Stimulated activated CD8-positive, alpha-beta memory T cell treated with anti-CD3 and anti-CD28 coated beads, Interleukin-7, amount 100 ng/mL, for 1 hour (primary cell): ENCODE measurements at places on chromosomes 5 and 9.

GRCh38 chr5:56100439-56101176 is 105.8 kb upstream of the IL6ST start:
- no peak for DNase-seq

- no peak for DNase-seq
Observed at GRCh38 chr5:141431286-141431685, 979 bp downstream of the PCDHGA12 start.

DNA sequence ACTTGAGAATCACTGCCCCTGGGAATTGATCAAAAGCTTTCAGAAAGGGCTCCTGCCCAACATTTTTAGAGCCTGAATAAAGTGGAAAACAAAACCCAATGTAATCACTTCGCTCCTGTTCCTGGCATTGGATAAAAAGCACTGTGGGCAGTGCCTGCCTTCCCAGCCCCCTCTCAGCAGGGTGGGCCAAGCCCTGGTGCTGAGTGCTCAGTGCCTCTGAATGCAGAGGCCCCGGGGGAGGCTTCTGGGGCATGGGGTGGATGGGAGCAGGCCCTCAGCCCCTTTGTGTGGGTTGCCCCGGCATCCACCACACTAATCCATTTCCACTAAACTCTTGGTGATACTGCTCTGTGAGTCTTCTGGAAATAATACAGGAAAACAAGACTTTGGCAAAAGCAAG is 55.6 kb downstream of the CFAP90 start:
- DNase-seq = no peak

DNA sequence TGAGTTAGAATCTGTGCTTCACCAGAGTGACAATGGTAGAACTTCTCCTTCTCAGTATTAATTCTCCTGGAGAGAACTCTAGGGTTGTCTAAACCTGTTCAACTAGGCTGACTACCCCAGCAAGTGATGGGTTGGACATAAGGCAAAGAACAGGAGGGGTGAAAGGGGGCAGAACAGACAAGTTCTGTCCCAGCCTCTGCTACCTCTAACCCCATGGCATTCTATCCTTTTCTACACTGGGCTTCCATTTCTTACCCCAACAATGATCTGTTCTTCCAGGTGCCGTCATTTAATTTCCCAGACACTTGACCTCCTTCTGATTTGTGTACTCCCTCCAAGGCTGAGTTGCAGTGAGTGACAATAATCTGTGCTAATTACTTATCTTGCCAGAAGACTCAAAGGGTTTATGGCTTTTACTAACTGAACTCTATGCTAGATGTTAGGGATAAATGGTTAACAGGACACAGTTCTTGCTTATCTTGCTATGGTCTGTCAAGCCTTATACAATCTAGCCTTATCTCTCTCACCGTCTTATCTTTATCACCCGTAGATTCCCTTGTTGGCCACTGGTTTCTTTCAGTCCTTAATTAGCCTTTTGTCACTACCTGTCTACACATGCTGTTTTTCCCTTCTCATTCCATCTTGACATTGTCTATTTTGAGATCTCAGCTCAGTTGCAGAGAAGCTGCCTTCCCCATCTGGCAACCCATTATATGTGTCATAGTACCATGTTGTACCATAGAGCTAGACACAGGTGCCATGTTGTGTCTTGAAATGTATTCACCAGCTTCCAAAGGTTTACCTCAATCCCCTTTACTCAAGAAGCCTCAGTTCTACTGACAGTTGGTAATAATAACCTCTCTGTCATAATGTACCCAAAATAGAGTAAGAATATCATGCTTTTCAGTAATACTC is 10.0 kb upstream of the MATR3 start:
- no peak for DNase-seq

DNA sequence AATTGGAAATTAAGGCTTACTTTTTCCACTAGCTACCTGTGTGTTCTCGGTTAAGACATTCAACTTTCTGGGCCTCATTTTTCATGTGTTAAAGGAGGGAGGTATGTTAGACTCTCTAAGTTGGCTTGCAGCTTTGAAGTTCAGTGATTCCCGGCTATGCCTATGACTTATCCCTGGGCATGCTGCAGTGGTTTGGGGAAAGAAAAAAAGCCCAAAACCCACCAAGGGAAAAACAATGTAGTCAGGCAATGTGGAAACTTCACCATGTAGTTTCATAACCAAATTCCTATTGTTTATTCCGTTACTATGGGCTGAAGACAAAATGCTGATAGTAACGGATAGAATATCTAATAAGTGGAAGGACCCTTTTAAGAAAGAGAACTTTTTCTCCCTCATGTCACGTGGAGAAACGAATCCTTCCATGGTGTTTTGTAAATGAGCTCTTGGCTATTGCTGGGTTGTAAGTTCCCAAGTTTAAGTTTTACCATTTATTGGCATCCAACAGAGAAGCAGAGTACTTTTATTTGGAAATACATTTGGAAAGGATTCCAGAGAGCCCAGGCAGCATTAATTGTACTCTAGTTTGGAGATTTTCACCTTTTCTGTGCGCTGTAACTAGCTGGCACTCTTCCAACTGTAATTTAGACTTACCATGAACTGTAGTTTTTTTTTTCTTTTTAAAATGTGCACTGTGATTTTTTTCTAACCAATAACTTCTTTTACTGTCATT is 84.9 kb upstream of the MPDZ start:
- no peak for DNase-seq

DNA sequence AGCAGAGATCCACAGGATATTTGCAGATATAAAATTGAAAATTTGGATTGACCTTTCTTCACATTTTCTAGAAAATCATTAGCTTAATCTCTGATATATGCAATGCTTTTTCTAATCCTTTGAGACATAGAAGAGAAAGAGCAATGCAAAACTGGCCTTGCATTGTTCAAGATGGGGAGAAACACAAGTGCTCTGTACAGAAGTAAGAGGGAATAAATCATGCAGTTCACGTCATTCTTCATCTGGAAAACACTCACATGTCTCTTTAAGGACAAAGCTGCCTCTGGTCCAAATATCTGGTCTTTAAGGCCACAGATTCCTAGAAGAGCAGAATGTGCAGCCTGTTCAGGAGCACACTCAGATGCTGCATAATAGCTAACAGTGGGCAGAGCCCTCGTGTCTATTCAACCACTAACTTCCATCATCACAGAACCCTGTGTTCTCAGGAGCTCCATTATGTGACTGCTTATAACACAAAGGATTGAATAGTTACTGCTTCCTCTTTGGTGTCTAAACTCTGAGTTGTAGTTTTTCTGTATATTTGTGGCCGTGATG is 277.5 kb downstream of the PLK2 start:
- no peak for DNase-seq

- DNase-seq = no peak
Observed at GRCh38 chr5:134584662-134585061, 48.0 kb downstream of the SAR1B start.

- DNase-seq = no peak
Observed at GRCh38 chr5:52840277-52841050, 52.7 kb downstream of the ITGA1 start.

- DNase-seq = no peak
Observed at GRCh38 chr5:144139586-144139985, 30.9 kb downstream of the YIPF5 start.

DNA sequence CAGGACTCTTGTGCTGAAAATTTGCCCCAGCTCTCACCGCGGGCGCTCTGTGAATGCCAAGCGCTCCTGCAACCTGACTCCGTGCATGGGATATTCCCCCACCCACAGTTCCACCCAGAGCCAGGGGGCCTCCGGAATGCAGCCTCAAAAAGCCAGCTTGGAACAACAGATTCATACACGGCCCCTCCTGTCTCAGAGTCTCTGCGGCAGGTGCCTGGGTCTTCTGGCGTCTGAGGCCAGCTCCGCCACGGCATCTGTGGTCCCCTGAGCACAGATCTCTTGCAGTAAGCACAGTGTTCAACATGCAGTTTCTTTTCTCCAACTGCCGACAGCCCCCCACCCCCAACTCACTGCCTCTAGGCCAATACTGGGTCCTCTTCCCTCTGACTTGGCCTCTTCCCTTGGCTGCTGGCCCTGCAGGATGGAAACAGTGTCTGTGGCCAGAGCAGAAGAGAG is 355.7 kb upstream of the IRX2 start:
- DNase-seq = no peak

- no peak for DNase-seq
Observed at GRCh38 chr5:1785062-1785461, 14.6 kb downstream of the MRPL36 start.
